ENCODE measurements at places on chromosomes 11 and 22.

DNA sequence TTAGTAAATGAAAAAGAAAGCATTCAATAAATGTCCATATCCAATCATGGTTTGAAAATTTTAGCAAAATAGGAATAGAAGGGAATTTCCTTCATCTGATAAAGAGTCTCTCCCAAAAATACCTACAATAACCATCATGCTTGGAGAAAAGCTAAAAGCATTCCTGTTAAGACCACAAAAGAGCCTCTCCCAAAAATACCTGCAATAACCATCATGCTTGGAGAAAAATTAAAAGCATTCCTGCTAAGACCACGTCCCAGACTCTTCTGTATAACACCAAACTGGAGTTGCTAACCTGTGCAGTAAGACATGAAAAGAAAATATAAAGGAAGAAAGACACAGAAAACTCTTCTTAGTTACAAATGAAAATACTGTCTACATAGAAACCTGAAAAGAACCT, 69.4 kb downstream of the LINC01488 start:
- DNase-seq: no peak

DNA sequence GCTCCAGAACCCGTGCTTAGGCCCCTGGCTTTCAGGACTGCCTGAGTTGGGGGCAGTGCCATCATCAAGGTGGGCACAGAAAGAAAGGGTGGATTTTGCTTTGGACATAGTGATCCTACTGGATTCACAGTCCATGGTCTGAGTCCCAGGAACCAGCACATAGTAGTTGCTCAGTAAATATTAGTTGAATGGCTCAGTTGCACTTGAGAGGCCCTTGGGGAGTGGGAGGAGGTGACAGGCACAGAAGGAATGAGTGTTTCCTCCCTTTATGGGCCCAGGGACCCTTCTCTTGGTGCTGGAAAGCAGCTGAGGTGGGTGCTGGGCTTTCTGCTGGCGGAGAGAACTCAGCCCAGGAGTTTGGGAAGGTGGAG, 16.6 kb downstream of the ARHGEF17 start:
- no peak for DNase-seq

GRCh38 chr11:83909579-83910534, 623.7 kb upstream of the CCDC90B start:
- DNase-seq: no peak

GRCh38 chr11:97279341-97279740, 889.5 kb downstream of the JRKL start:
- no peak for DNase-seq

DNA sequence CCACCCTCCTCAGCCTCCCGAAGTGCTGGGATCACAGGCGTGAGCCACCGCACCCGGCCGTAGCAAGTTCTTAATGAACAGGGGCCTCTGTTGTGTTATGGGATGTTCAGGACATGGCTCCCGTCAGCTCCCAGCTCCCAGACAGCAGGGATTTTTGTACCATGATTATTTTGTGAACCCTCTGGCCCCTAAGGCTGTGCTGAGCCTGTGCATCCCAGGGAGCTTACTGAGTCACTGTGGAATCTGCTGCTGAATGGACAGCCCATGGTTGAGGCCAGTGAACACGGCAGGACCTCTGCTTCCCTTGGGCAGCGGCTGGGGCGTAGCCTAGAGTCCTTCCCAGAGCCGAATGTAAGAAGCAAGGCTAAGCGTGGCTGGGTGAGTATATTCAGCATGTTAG, 245.2 kb downstream of the NTM start:
- no peak for DNase-seq

DNA sequence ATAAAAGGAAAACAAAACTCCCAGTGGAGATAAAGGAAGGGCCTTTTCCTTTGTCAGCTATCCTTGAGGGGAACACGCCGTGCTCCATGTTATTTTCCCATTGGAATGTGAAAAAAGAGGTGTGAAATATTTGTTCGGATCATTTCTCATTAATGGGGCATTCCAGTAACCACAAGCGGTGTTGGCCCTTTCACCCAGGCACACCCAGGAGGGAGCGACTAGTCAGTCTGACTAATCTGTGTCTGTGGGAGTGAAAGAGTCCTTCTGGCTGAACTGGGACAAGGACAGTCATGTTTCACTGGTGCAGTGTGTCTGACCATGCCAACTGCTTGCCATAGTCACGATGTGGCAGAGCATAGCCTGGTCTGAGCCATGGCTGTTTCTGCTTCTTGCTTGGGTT, 13.0 kb upstream of the MYEOV start:
- no peak for DNase-seq

DNA sequence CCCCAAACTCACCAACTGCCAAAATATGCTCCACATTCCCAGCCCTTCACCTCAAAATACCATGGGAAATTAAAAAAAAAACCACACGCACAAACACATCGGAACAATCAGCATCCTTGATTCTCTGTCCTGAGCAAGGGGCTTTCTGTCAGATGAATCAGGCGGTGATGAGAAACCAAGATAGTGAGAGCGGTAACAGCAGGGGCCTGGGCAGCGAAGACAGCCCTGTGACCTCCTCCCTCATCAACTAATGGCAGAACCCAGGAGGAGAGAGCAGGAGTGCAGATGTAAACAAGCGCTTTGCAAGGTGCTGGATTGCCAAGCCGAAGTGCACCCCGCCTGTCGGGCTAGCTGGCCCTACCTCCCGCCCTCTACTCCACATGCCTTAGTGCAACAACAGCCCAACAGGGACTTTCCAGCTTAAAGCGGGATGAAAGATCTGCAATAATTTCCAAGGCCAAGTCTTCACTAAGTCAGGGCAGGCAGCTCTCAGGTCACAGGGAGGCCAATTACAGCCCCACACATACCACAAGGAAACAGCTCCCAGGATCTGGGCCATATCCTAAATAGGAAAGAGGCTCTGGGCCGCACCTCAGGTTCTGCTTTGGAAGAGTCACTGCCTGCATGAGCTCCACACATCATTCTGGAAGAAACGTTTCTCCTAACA, 72.2 kb upstream of the BID start:
- DNase-seq: no peak

DNA sequence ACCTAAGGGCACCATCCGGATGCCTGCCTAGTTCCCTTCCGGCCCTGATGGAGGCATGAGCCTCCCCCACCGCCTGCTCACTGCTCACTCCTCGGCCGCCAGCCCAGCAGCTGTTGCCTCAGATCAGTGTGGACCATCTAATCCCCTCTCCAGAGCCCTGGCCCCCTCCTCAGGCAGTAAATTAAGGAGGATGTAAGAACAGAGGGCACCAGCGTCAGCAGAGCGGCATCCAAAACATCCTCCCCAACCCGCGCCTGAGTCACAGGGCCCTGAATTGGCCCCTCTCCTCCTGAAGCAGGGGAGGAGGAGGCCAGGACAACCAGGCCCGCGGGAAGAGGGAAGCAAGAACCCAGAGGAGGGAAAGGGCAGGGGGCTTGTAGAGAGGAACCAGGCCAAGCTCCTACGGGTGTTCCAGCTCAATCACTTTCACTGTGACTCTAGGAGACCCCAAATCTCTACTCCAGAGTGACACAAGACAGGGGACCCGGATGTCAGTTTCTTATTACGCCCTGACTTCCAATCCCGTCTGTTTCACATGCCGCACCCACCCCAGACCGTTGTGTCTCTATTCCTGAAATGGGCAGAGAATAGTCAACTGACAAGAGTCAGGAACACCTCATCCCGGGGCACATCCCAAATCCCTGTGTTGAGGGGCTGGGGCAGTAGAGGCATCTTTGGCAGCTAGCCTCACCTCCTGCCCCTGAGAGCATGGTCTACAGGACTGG, 31.3 kb upstream of the MYOD1 start:
- no peak for DNase-seq

- no peak for DNase-seq
Observed at GRCh38 chr11:60389279-60389910, 6.9 kb upstream of the MS4A14 start.

GRCh38 chr11:1780700-1781592, 17.2 kb upstream of the CTSD start:
- DNase-seq: no peak

DNA sequence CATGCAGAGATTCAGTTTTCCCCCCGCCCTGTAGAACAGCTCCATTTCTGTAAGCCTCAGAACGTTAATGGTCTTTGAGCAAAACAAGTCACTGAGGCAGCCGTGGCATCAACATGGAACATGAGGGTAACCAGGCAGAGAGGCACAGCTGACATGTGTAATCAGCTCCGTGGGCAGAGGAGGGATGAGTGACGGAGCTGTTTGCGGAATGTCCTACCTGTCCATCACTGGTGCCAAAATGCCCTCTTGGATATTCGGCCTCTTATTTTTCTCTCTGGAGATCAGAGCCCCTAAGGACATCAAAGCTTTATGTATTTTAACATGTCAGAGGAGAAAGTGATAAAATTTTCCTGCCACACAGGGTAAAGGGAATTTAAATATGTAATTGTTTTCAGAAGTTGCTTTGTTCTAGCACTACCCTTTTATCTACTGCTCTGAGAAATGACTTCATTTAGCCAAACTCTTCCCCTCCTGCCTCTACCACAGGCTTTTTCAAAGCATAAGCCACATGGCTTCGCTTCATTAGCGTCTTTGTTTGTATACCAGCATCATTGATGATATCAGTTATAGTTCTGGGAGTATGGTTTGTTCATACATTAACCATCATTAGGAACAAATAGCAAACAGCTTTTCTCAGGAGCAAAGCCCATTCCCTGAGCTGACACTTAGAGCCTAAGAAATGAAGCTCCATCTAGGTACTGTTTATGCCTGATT, 32.9 kb downstream of the C11orf71 start:
- DNase-seq: no peak

DNA sequence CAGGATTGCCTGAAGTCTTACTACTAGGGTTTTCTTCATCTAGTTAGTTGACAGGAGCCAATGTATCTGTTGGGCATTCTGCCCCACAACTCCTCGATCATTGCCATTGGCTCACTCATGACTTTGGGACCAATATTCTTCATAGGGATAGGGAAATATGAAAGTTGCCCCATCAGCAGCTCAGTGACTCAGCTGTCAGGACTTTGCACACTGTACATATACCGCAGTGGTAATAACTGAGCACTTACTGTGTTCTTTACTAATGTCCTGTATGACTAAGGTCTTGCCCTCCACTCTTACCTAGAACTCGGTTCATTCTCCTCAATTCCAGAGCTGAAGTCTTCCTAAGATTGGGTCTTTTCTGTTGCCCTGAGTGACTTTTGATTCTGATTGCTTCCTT, 46.8 kb upstream of the PGR start:
- DNase-seq: no peak

- DNase-seq: no peak
Observed at GRCh38 chr11:35073691-35074419, 65.1 kb upstream of the CD44 start.

GRCh38 chr11:17564687-17565042, 17.6 kb downstream of the OTOG start:
- no peak for DNase-seq

DNA sequence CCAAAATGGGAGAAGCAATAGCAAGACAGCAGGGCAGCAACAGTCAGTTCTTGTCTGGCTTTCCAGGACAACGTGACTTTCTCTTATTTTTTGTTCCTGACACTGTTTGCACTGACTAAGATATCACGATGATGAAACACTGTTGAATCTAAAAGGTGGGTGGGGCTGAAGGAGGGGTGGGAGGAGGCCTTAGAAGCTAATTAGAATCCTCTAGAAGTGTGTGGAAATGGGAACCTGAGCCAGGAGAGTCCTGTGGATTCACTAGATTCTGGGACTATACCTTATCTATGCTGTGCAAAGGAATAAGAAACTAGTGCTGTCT, 300.3 kb downstream of the ST3GAL4 start:
- no peak for DNase-seq

- no peak for DNase-seq
Observed at GRCh38 chr22:27461470-27461869, 340.1 kb downstream of the MN1 start.

- no peak for DNase-seq
Observed at GRCh38 chr11:33160587-33160986, 693 bp downstream of the CSTF3 start.

GRCh38 chr11:65419772-65420481, 2.7 kb upstream of the NEAT1 start:
- no peak for DNase-seq

DNA sequence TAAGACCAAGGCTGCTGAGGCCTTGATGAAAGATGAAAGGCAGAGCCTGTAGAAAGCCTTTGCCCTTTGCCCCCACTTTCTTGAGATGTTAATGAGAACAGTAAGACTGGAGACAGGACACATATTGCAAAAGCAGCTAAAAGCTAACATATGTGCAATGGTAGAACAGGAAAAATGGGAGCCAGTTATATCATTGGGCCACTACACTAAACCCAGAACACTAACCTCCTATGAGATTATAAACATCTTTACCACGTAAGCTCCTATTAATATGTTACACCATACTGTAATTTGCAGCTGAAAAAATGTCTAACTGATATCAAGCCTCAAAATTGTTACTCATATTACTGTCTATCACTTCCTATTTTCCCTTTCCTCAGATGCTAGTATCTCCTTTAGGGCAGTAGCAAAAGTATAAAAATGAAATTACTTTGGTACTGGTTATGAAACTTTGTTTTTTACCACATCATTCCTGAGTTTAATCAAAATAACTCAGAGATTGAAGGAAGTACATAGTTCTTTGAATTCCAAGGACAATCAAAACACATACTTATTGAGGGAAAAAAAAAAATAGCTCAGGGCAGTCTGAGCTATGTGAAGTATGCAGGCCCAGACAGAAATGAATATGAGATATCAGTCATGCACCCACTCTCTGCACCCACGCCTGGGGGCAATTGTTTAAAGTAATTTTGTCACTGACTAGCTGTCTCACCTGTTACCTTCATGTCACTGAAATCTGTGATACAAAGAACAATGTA, 9.1 kb downstream of the HPS5 start:
- DNase-seq: no peak

- no peak for DNase-seq
Observed at GRCh38 chr11:34948696-34949095, 32.3 kb downstream of the PDHX start.

DNA sequence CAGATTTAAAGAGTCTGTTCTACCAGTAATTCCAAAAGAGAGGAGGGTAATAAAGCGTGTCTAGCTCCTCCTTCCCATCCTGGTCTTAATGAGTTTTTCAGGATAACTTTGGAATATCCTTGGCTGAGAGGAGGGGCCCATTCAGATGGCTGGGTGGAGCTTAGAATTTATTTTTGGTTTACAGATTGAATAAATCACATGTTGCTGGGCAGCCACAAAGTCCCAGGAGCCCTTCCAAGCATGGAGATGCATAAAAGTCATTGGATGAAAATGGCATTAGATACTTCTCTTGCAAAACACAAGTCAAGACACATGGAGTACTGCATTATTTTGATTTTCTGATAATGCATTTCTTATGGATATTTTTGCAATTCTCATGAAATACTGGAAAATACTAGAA, 139.0 kb downstream of the TRPC6 start:
- no peak for DNase-seq

DNA sequence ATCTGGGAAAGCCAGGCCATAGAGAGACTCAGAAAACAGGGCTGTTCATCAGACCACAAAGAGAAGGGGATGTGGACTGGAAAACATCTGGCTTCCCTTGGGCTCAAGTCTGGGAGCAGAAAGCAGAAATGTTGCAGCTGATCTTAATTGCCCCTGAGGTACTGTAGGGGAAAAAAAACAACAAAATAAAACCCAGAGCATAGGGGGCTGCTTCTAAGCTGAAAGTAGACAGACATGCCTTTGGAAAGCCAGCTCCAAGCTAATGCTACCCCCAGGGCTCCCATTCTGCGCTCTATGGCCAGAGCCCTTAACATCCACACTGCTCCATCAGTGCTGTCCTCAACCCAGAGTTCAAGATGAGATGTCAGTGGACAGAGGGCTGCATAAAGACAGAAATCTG, 2.0 kb upstream of the PACSIN3 start:
- DNase-seq: no peak

Measured in NCI-H1930 (cell line).